CD8-positive, alpha-beta memory T cell (primary cell): ENCODE measurements at places on chromosomes 7 and 10.

DNA sequence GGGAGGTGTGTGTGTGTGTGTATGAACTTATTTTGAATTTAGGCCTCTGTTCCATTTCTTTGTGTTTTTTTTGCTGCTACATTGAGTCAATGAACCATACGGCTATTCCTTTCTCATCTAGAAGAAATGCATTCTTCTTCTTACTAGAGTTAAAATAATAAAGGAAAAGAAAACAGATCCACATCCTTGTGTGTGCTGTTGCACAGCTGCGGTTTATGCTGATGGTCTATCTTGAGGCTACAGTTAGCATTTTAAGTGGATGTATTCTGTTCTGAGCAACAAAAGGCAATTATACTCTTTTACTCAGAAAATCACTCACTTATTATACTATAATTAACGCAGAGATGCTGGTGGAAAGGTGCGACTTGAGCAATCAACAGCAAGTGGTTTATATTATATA lies 615.0 kb upstream of the MBL2 start:
- H3K27ac ChIP-seq: no peak overlapping the region
- H3K4me3 ChIP-seq: no peak overlapping the region
- no peaks in the 10 kb centered on the region for H3K27me3 ChIP-seq
- H3K36me3 ChIP-seq: no peaks in the 10 kb centered on the region
- H3K4me1 ChIP-seq: no peaks in the 10 kb centered on the region
- DNase-seq: no peak

DNA sequence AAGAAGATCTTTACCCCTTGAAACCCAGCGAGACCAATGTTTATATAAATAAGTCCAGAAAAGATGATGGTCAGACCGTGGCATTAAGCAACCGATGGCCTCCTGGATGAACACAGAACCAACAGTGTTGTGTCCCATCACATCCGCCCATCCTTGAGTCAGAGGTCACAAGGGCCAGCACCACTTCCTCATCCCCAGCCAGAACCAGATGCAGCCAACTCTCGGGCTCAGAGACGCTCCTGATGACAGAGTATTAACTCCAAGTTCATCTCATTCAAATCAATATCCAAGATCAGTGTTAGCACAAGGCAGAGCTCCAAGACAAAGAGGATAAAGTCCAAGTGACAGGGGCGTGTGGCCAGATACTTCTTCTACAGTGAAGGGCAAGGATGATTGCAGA lies 63.5 kb downstream of the FAM53B start:
- H3K4me3 ChIP-seq: no peak overlapping the region
- H3K27ac ChIP-seq: no peak overlapping the region
- H3K4me1 ChIP-seq: peaks cover 96% of the 10 kb centered on the region
- H3K36me3 ChIP-seq: no peaks in the 10 kb centered on the region
- no peak for DNase-seq

DNA sequence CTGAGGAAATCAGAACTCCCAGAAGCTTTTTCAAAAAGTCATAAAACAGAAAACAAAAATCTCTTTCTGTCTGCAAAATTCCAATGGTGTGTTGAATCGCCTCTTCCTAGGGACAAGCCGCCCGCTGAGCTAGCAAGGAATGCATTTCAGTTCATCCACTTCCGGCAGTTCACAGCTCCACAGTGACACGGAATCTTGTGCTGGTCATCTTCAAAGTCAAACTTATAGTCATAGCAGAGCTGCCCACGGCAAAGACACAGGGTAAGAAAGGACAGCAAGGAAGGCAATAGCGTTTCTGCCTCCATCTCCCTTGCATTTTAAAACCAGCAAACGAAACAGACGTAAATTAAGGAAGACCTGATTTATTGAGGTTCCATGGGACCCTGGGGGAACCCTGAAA lies 111.2 kb downstream of the GALNT11 start:
- peaks cover 22% of the 10 kb centered on the region for H3K36me3 ChIP-seq
- no peak overlapping the region for H3K4me3 ChIP-seq
- no peaks in the 10 kb centered on the region for H3K27me3 ChIP-seq
- no peak for DNase-seq

DNA sequence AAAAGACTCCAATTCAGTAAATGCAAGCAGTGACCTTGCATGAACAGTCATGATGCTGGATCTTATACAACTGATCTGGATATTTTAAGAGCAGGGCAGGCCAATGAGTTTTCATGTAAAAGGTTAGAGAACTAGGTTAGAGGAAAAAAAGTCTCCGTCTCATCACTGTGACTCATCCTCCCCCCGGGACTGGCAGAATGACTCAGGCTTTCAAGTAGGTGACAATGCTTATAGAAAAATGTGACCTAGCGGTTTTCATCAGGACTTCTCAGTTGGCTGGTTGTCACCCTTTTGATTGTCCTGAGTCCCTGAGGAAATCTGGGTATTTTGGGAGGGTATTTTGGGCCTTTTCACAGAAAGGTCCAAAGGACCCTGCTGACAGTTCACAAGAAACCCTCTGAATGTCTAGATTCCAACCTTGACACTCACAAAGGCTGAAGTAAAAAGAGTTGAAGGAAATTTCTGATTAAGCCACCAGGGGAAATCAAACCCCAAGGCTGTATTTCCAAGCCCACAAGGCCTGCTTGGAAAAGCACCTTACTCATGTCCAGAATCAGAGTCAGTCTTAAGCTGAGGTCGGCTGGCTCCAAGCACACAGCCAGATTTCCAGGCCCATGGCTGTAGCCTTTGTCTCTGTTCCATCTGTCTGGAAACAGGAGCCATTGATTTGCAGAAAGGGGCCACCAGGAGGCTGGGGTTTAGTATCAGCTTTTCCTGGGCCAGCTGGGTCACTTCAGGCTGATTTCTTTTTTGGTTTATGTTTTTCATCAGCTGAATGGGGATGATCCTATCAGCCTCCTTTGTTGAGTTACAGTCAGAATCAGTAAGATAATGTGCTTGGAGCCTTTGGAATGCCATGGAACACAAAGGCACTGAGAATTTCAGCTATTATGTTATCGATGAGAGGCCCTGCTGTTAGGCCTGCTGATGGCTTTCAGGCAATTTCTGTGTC lies 226.4 kb upstream of the HABP2 start:
- H3K27me3 ChIP-seq: no peaks in the 10 kb centered on the region
- H3K4me3 ChIP-seq: no peak overlapping the region
- no peaks in the 10 kb centered on the region for H3K36me3 ChIP-seq
- DNase-seq: no peak
- H3K27ac ChIP-seq: no peak overlapping the region

DNA sequence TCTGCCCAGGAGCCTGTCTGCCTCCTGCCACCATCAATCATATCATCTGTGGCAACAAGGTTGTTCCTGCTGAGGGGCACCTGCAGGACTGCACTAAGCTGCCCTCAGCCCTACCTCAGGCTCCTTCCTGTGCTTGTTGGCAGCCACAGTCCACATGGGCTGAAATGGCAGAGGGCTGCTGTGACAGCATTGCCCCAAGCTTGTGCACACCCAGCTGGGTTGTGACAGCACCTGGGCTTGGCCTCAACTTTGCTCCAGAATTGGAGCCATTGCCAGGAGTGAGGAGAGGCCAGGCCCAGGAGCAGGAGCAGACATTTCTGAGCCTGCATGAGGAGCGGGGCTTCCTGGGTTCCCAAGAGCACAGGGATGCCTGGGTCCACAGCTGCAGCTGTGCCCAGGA lies 340.9 kb upstream of the CHRM2 start:
- no peaks in the 10 kb centered on the region for H3K4me1 ChIP-seq
- no peak overlapping the region for H3K4me3 ChIP-seq
- H3K36me3 ChIP-seq: no peaks in the 10 kb centered on the region
- DNase-seq: no peak

GRCh38 chr10:97336942-97337831 lies 2.7 kb upstream of the FRAT2 start:
- no peaks in the 10 kb centered on the region for H3K36me3 ChIP-seq
- H3K4me3 ChIP-seq: no peak overlapping the region
- H3K27me3 ChIP-seq: no peaks in the 10 kb centered on the region
- H3K27ac ChIP-seq: no peak overlapping the region
- H3K4me1 ChIP-seq: peaks cover 11% of the 10 kb centered on the region

DNA sequence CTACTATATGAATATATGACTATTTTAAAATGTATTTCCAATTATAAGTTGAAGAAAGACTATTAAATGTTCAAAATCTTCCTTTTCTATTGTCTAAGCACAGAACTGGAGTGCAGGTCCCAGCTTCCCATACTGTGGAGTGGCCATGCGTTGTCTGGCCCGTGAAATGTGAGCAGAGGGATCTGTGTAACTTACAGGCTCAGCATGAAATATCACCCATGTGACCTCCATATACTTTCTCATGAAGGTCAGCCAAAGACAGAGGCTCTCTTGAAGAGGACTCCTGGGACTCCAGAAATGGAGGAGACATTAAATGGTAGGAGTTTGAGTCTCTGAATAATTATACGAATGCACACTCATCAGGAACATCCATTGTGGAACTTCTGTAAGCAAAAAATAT lies 92.4 kb upstream of the CAV2 start:
- no peak for DNase-seq
- H3K27me3 ChIP-seq: peaks cover 3% of the 10 kb centered on the region
- no peak overlapping the region for H3K4me3 ChIP-seq

DNA sequence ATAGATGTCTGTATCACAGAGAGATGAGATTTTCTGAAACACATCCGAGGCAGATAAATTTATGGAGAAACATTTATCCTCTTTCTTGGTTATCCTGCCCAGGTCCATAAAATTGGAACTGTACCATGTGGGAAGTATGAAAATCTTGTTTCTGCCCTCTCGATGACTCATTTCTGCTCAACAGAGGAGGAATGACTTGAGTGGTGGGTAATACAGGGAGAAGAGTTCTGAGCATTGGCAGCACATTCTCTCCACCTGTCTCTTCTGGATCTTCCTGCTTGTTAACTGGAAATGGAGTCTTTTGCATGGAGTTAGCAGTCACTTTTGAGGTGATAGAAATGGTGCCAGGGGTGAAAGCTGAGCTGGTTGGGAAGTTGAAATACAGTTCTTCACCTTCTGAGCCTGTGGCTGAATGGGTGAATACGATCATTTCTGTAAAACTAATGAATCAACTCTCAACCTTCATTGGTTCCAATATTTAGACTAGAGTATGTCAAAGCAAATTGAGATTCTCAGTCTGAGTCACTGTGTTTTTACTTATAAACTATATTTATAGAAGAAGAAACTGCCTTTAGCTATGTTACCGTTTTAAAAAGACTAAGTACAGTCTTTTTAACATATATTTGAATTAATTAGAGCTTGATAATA lies 945.5 kb downstream of the SORCS3 start:
- H3K36me3 ChIP-seq: no peaks in the 10 kb centered on the region
- DNase-seq: no peak
- H3K27ac ChIP-seq: no peak overlapping the region
- H3K4me3 ChIP-seq: no peak overlapping the region
- H3K27me3 ChIP-seq: no peaks in the 10 kb centered on the region

GRCh38 chr7:111827863-111828504 lies 265.7 kb upstream of the IMMP2L start:
- no peak overlapping the region for H3K4me3 ChIP-seq
- no peaks in the 10 kb centered on the region for H3K36me3 ChIP-seq
- H3K27me3 ChIP-seq: no peaks in the 10 kb centered on the region
- DNase-seq: no peak

DNA sequence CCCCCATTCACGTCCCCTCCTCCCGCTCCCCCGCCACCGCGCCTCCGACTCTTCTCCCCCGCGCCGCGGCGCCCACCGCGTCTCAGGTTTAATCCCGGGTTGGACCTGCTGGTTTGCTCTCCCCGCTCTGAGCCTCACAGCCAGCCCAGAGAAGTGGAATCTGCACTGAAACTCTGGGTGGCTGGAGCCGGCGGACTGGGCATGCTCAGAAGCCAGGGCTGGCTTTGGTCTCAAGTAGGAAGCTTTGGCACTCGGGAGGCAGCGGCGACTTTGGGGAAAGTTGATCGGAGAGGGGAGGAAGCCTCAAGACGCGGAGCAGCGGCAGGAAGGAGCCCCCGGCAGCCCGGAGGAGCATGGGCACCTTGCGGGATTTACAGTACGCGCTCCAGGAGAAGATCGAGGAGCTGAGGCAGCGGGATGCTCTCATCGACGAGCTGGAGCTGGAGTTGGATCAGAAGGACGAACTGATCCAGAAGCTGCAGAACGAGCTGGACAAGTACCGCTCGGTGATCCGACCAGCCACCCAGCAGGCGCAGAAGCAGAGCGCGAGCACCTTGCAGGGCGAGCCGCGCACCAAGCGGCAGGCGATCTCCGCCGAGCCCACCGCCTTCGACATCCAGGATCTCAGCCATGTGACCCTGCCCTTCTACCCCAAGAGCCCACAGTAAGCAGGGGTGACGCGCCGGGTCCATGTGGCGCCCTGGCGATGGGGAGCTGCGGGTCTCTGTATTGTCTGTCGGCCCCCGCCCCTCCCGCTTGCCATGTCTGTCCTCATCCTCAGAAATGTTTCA lies at the start of gene PRKG1:
TSS of gene PRKG1 (plus strand) at position 250 of the 791 bp plus-strand sequence.
- peaks cover 12% of the 10 kb centered on the region for H3K27me3 ChIP-seq
- no peak within 1 kb of the TSS for H3K27ac ChIP-seq
- H3K4me1 ChIP-seq: no peaks in the 10 kb centered on the region
- H3K36me3 ChIP-seq: no peaks in the 10 kb centered on the region
- H3K4me3 ChIP-seq: no peak within 1 kb of the TSS

DNA sequence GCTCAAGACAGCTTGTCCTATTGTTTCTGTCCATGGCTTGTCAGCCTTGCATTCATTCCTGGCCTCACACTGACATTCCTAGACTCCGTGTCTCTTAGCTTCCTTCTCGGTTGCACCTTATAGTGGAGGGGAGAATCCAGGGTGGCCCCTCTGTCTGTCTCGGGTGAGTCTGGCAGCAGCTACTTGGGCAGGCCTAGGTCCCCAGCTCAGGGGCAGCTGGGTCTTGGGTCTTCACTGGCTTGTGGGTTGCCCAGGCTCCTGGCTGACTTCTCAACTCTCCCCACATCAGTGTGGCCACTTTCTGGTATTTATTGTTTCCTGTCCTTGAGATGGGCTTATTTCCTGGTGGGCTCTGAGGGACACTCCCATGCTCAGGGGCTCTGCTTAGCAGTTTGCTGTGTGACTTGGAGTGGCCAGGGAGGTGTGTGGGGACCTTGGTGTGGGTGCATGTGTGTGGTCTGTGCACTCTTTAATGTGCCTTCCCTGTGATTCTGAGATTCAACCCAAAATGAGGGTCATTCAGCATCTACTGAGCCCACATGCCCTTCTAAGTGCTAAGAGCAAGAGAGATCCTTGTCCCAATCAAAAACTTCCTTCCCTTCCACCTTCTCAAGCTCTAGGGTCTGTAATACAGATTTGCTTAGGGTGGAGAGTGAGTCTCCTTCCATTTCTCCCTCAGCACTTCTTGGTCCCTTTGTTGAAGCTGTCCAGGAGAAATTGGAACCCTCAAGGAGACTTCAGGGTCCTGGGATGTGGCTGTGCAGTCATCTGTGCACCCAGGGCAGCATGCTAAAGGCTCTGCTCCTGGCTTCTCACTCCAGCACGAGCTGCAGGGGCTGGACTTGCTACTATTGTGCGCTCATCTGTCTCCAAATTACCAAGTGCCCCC lies 20.1 kb downstream of the UPP1 start:
- no peak overlapping the region for H3K4me3 ChIP-seq
- H3K27me3 ChIP-seq: no peaks in the 10 kb centered on the region

DNA sequence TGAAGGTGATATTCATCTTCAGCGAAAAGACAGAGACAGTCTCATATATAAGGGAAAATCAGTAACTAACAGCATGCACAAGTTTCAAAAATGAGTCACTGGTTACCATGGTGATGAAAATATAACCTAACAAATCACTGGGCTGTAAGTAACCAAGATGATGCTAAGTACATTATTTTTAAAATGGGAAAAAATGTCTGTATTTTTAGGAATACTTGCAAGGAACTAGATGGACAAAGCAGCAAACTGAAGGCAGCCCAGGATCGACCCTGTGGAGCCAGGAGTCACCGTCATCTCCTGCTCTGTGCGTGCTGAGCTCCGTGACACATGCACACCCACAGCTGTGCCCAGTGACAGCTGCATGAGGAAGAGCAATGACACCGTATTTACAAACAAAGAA lies 137.3 kb downstream of the ELMO1 start:
- no peak overlapping the region for H3K27ac ChIP-seq
- H3K4me3 ChIP-seq: no peak overlapping the region
- DNase-seq: peak; percentile 26
- peaks cover 51% of the 10 kb centered on the region for H3K4me1 ChIP-seq
- H3K36me3 ChIP-seq: peaks cover 8% of the 10 kb centered on the region
